ENCODE measurements at places on chromosomes 5 and 9.

- no peak for DNase-seq
These were observed 51.1 kb upstream of the MVB12B start for GRCh38 chr9:126275386-126276001.

- peak; percentile 13 for DNase-seq
These were observed 83.0 kb upstream of the FREM1 start for GRCh38 chr9:14993061-14993800.

DNA sequence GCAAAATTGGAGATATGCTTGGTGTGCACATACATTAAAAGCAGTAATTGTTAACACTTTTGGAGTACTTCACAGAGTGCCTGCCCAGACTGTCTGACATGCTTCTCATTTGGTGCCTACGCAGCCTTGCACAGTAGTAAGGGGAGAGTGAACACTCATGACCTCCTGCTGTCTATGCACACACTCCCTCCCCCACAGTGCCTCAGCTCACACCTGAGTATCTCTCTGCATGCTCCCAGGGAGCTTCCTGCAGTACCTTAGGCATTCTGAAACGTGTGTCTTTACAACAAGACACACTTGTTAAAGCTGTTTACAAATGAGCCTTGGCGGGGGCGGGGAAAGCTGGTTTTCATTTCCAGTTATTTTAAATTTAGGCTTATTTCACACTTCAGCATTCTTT lies 18.0 kb downstream of the MAP3K1 start:
- no peak for DNase-seq

- no peak for DNase-seq
These were observed 49.7 kb downstream of the RNF130 start for GRCh38 chr5:180021900-180022299.

DNA sequence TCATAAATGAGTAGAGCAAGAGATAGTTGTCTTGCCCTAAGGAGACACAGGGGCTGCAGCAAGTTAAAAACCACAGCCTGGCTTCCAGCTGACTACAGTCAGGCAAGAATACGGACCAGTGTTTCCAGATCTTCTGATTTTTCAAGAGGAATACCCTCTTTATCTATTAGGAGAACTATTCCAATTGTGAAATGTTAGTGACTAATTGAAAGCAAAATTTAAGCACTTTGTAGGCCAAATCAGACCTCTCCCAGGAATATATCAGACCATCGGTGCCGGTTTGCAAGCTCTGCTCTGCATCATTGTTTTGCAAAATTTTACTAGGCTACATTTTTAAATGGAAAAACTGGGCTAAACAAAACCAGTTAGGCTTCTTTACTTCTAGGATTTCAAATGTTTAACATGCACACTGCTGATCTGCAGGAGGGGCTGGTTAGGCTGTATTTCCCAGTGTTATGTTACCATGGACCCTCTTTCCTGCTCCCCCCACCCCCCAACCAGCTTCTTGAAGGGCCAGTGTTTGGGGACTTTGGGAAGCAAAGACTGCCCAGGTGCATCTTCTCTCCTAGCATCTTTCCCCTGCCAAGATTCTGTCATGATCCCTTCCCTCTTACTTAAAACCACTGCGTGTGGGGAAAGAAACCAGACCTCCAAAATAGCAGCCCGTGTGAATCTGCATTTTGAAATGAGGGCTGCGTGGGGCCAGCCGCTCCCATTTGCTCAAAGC lies 1.1 kb upstream of the ARSI start:
- DNase-seq: no peak

GRCh38 chr9:135695642-135696041 lies 3.6 kb downstream of the SOHLH1 start:
- DNase-seq: no peak

- no peak for DNase-seq
These were observed 758.5 kb upstream of the EDIL3 start for GRCh38 chr5:85143138-85143537.

DNA sequence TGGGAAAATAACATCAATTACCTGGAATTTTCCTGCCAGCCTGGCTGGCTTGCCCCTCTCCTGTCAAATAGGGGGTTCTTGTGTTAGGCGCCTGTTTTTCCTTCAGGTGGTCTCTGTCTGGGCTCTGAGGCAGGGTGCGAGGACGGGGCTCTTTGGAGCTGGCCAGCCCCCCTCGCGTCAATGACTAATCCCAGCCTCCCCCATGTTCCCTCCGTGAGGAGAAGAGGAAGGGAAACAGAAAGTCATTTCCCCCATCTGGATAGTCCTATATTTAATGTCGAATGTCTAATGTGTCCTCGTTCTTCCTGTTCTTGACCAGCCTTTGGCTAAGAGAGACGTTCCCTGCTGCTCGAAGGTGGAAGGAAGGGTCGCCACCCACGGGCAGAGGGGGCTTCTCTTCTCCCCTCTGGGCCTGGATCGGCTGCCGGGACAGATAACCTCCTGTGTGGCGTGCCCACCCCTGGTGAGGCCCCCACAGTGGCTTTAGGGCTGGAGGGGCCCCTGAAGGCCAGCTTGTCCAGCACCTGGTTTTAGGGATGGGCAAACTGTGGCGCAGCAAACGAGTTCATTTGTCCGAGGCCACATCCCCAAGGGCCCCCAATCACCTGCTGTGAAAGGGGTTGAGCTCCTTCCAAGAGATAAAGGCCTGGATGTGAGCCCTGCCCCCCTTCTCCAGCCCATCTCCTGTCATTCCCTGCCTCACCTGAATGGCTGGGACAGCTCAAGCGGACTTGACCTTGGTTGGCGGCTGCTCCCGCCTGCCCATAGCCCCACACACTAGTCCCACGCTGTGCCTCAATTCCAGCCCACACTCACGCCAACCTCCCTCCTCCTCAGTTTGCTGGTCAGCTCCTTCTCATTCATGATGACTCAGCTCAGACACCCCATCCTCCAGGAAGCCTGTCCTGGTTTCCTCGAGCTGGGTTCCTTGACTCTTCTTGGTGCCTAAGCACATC lies 35.9 kb upstream of the UNC5A start:
- DNase-seq: no peak

DNA sequence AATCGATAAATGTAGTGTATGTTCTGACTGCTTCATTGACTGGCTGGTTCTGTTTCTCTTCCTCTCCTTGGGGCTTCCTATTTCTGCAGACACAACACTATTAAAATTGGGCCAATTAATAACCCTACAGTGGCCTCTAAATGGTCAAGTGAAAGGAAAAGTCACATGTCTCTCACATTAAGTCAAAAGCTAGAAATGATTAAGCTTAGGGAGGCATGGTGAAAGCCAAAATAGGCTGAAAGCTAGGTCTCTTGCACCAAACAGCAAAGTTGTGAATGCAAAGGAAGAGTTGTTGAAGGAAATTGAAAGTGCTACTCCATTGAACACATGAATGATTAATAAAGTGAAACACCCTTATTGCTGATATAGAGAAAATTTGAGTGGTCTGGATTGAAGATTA lies 58.2 kb downstream of the CCNH start:
- DNase-seq: no peak

DNA sequence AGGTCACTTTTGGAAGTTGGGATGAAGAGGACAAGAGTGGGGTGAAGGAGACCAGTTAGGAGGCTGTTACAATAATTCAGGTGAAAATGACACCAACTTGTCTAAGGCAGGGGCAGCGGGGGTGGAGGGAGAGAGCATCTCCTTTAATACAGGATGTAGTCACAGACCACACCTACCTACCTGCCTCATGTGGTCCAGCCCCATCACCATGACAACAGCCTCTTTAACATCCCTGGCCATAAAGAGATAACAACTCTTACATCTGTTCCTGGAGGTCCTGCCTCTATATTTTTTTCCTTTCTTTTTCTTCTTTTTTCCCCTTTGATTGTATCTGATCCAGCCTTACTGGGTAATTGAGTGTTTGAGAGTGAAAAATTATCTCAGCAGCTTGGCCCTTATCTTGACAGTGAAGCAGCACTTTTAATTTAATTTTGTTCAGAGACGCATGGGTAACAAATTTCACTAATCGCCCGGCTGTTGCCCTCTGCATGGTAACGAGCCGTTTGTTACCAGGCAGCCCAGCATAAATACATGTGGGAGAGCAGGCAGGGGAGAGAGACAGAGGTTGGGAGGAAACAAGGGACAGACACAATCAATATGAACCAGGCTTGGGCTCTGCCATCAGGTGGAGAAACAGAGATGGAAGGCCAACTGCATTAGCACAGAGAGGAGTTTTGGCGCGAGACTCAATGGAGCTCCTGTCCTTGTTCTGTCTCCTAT lies 338.1 kb downstream of the ASTN2 start:
- no peak for DNase-seq

DNA sequence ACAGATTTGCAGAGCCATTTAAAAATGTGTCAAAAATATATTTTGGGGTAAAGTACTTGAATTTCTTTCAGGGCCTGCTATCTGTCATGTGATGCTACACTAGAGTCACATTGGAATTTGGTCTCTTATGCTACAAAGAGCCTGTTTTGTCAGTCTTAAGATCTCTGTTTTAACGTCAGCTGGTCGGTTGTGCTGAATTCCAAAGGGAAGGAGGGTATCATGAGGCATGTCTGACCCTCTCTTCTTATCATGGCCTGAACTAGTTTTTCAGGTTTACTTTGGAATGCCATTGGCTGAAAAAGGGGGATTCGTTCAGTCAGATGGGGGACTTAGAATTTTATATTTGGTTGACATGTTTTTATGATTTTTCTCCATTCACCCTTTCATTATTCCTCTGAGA lies 290.6 kb downstream of the CD180 start:
- DNase-seq: no peak

DNA sequence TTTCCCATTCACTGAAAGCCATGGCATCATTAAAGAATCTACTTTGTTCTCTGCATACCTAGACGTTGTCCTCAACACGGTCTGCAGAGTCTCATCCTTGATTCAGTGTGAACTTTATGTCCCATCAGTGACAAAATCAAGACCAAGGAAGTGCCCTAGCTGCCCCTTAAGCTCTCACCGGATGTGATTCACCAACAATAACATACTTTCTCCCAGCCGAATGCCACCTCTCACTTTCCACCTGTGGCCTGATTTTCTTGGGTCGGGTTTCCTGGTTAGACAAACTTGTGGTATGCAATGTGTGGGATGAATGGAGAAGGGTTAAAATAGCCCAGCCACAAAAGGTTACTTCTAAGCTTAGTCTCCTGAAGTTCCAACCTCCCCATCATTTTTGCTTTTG lies 145.3 kb upstream of the PAPPA start:
- no peak for DNase-seq

DNA sequence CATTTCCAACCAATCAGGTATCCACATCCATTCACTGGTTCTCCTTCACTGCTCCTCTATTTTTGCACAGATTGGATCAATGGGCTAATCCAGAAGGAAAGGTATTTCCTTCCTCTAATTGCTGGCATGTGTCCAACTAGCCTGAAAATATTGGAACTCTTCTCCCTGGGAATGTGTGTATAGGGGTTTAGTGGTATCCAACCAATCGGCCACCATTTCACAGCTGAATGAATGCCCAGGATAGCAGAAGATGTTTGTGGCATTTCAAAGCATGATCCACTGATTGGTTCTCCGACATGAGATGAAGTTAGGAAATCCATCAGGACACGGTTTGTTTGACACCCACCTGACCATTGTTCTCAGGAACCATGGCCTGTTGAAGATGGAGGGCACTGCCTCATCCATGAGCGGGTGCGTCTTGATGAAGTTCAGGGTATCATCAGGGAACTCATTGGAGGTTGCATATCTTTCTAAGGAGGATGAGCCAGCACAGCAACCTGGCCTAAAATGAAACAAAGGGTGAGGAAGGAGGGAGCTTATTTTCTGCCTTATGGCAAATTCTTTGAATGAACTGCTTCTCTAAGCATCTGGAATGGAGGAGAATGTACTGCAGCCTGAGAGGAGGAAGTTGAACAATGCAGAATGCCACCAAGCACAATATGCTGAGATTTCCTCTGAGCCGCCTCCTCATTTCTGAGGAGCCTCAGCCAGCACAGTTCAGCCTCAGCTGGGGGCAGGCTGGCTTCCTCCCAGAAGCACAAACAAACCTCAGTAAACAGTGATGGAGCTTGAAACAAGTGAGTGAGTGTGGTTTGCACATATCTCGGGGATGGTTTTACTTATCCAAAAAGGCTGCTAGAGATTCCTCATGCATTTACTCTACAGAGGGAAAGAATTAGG lies 94.6 kb downstream of the SEMA6A start:
- no peak for DNase-seq

DNA sequence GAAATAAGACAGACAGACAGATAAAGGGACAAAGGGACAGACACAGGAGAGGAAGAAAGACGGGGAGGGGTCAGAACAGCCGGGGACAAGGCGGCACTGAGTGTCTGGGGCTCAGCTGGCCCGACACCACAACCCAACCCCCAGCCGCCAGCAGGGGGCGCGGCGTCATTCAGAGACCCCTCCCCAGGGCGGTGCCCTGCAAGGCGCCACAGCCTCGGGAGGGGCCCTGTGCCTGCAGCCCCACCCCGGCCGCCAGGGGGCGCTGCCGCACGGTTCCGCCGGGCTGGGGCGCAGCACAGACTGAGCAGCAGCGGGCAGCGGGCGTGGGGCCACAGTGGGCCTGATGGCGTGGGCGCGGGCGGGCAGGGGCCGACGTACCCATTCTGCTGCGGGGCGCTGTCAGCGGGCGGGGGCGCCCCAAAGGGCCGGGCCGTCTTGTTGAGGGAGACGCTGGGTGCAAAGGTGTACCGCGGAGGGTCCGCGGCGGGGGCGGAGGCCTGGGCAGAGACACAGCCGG lies 5.9 kb downstream of the PDLIM7 start:
- DNase-seq: no peak

DNA sequence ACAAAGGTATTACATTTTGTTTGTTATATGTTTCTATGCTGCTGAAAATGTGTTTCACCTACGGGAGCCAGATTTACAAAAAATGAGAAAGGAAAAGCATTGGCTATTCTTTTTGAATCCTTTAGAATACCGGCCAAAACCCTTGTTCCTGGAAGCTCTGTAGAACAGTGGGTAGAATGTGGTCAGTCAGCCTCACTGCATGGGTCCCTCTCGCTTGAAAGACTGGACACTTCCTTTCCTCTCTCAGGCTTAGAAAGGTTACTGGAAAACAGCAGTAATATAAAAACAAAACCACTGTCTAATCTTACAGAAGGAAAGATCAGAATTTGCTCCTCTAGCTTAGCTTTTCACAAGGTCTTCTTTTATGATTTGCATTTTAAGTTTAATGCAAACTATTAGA lies 45.1 kb downstream of the OSTF1 start:
- DNase-seq: no peak

DNA sequence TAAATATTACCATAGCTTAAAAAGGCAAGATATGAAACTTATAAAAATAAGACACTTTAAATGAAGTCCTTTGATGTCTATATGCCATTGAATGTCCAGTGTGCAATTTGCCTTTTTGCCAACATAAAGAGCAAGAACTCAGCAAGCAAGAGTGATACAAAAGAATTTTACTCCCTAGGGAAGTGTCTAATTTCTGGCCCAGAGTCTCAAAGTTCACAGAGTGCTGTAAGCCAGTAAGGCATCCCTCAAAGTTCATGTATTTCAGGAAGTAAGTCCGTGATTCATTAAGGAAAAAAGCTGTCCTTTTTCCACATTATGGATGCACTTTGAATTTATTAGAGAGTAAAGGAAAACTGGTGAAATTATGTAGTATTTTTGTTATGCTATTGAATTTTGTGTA lies 185.2 kb downstream of the CCDC171 start:
- no peak for DNase-seq

DNA sequence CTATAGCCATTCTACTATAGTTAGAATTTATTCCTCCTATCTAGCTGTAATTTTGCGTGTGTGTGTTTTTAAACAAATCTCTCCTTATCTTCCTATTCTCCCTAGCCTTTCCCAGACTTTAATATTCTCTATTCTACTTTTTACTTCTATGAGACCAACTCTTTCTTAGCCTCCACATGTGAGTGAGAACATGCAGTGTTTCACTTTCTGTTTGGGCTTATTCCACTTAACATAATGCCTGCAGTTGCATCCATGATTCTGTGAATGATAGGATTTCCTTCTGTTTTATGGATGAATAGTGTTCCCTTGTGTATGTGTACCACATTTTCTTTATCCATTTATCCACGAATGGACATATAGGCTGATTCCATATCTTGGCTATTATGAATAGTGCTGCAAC lies 192.3 kb upstream of the TLX3 start:
- DNase-seq: no peak
